ENCODE measurements at places on chromosomes 4 and X.

DNA sequence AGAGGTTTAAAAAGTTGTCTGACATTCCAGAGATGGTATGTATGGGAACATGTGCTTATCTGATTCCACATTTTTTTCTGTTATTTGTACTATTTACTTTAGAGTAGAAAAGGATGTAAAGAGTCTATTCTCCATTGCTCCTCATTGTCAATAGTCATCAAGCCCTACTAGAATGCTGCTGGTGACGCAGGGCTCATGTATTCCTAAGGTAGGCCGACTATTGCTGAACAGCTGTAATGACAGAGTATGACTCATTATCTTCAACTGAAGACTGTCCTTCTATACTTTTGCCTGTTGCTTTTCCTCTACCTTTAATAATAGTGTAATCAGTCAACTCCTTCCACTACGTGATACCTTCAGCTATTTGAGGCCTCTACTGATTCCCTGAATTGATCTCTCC, 509.1 kb upstream of the NR3C2 start:
- no peak for DNase-seq

DNA sequence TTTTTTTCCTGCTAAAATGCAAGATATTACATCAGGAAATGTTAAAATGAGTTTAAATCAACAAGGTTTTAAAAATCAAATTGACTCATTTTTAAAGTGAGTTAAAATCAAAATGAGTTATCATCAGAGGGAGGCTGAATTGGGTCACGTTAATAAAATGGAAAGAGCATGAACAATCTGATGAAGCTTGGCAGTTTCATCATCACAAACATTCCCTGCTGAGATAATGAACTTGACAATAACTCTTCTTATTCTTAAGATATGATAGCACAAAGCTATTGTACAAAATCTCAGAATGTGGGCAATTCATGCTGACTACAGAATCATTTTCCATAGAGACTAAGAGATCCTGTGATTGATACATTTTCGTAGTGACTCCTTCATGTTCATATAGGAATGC, 1086.7 kb downstream of the STIM2 start:
- no peak for DNase-seq

DNA sequence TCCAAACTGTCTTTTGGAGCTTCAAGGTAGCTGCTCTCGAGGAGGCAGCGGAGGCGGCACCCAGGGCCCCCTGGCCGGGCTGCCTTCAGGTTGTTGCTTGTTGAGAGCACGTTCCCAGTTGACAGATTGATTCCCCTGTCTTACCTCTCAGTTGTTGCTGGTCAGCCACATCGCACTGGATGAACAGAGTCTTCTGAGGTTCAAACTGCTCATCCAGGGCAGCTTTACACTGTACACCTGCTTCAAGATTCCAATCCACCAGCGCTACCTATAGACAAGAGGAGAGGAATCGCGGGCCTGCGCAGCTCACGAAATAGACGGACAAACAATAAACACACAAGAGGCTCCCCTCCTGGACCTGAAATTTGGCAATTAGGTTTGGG, 497 bp downstream of the HPGD start:
- DNase-seq, result no peak

DNA sequence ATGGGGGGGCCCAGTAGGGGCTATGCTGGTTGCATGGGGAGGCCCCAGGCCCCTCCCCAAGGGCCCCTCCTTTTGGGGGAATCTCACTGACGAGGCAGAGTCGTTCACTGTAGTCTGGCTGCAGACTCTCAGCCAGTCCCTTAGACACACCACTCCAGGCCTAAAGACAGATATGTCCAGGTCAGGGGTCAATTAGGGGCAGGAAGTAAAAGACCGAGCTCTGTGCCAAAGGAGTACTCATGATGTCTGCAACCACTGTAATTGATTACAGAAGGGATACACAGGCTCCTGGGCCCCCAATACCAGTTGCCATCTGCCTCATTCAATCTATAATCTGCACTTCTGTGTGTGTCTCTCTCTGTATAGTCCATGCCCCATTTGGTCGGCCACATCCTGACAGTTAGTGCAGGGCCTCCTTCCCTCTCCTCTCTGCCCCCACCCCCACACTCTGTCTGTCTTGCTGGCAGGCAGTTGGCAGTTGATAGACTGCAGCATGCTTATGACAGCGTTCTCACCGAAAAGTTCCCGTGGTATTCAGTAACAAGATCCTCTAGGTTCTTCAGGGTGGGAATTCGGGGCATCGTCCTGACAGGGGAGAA, 1.3 kb upstream of the CXorf65 start:
- peak; percentile 18 for DNase-seq

DNA sequence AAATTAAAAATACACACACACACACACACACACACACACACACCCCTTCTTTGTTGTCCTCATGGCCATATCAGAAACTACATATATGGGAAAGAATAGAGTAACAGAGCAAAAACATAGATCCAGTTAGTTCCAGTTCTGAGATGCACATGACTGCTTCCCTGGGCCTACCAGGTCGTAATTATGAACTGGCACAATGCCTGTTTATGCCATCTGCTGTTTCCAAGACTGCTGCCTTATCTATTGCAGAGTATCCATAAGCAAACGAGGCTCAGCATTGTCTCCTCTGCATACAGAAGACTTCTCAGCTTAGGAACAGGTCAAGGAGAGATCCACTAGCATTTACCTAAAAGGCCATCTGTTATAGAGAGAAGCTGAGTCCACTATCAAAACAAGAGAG, 789.0 kb downstream of the TECRL start:
- no peak for DNase-seq

- no peak for DNase-seq
Measured at GRCh38 chr4:105946771-105947170, 51.5 kb downstream of the NPNT start.

DNA sequence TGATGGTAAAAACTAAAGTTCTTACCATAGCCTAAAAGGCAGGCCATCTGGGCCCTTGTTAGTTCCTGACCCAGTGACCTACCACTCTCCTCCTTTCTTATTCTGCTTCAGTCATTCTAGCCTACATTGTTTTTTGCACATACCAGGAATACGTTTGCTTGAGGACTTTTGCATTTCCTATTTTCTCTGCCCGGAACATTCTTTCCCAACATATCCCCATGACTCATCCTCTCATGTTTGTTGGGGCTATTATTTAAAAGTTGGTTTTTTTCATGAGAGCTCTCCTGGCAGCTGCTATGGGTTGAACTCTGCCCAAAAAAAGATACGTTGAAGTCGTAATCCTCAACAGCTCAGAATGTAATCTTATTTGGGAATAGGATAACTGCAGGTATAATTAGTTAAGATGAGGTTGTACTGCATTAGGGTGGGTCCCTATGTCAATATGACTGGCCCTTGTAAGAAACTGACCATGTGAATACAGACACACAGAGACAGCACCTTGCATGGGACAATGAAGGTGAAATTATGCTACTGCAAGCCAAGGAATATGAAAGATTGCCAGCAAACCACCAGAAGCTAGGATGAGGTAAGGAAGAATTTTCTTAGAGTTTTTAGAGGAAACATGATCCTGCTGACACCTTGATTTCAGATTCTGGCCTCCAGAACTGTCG, 138.3 kb upstream of the PDHA2 start:
- DNase-seq, result no peak

GRCh38 chrX:39874202-39874816, 223.4 kb downstream of the BCOR start:
- no peak for DNase-seq

- DNase-seq, result no peak
Measured at GRCh38 chrX:48001260-48001659, 2.5 kb downstream of the ZNF182 start.

- no peak for DNase-seq
Measured at GRCh38 chr4:105637408-105638176, 70.9 kb downstream of the INTS12 start.

- DNase-seq, result no peak
Measured at GRCh38 chrX:69088171-69088938, 76.9 kb downstream of the PJA1 start.

DNA sequence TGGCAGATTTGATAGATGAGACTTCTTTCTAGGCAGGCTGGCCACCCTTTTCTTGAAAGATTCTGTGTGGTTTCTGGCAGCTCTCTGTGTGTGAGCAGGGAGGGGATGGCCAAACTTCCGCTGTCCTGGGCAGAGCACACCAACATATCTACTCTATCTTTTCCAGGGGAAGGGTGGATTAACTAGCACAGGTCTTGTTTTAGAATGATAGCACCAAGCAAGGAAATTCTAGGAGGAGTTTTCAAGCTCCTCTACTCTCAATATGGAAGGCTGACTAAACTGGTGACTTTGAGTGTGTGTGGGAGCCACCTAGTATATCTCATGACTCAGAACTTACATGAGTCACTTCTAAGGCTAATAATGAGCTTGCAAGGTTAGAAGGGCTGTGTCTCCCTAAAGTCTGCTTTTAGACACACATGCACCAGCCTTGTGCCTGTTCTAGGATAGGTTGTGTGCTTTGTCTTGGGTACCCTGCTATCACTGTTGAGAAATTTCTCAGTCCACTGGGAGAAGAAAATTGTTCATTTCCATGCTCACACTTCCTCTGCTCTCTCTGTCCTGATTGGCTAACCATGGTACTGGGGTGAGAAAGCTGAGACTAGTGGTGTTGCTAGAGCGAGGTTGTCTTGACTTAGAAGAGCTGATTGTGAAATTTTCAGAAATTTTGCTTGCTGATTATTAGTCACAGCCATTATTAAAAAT, 72.9 kb downstream of the YIPF6 start:
- DNase-seq, result no peak

- DNase-seq, result no peak
Measured at GRCh38 chrX:97860226-97860625, 976.5 kb downstream of the RPA4 start.

Data from activated T-helper 1 cell treated with Interleukin-2 at 50 U/mL for 16 hours (primary cell).